ENCODE measurements at places on chromosomes 7 and 10.
A peak's percentile ranks its signal among the peaks of the same experiment; 100 is the strongest.

- DNase-seq = peak; percentile 71
Measured at GRCh38 chr7:142459551-142459963, 201.7 kb upstream of the PRSS58 start.

DNA sequence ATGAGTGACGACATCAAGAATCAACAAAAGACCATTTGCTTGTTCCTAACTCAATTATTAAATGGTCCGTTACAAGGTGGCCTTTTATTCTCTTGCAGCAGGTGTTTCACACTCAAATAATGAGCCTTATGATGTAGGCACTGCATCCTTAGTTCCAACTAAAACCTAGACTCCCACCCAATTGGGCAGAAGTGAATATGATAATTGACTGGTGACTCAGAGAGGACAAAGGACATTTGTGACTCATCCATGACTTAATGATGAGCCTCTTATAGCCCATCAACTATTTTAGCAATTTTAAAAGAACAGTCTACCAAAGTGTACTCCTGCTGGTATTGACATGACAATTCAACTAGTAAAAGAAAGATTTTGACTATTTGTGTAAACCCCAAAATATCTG is 1027.8 kb upstream of the PHF14 start:
- no peak for DNase-seq

DNA sequence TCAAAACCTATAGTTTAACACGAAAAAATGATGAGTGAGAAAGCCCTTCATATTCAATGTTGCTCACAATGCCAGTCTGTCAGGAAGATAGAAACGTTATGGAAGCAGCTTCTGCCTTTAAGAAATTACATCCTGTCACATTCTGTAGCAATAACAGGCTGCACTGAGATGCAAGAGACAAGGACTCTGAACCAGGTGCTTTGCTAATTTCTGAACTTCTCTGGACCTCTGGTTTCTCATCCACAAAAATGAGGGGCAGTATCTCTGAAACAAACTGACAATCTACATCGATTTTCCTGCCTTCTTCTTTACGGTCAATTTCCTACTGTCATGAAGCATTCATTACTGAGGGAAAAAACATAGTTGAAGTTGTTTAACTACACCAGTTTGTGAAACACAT is 234.0 kb downstream of the SNX13 start:
- DNase-seq = no peak

DNA sequence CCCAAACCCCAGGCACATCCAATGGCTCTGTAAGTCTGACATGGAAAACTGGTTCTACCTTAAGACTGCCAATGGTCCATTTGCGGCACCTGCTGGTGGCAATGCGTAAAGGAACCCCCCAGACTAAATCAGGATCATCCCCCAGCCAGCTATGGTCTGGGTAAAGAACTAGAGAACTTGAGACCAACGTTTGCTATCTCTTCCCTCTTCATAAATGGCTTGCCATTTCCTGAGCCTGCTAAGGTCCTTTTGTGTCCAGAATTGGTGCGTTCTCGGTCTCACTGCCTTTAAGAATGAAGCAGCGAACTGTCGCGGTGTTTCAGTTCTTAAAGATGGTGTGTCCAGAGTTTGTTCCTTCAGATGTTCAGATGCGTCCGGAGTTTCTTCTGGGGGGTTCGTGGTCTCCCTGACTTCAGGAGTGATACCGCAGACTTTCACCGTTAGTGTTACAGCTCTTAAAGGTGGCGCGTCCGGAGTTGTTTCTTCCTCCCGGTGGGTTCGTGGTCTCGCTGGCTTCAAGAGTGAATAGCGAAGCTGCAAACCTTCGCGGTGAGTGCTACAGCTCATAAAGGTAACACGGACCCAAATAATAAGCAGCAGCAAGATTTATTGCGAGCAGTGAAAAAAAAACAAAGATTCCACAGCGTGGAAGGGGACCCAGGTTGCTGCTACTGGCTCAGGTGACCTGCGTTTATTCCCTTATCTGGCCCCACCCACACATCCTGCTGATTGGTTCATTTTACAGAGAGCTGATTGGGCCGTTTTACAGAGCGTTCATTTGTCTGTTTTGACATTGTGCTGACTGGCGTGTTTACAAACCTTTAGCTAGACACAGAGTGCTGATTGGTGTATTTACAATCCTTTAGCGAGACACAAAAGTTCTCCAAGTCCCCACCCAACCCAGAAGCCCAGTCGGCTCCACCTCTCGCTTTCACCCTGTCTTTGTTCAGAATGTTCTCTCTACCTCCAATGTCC is 95.4 kb downstream of the ELMO1 start:
- peak; percentile 10 for DNase-seq

- DNase-seq = no peak
Measured at GRCh38 chr7:78601728-78602127, 803.2 kb downstream of the PHTF2 start.

DNA sequence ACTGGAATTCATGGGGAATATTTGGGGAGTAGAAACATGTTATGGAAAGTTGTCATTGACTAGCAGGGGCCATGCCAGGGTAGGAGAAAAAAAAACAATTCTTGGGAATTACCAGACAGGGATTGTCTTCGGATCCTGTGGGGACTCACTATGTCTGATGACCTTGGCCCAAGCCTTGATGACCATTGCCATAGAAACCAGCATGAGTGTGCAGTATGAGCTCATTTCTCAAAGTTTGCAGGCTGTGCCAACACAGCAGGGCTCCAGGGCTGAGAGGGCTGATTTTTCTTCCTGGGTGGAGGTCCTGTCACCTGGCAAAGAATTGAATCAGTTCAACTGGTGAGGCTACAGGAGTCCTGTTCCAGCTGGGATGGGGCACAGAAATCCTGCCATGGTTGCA is 198.3 kb downstream of the ADRA2A start:
- no peak for DNase-seq

- no peak for DNase-seq
Measured at GRCh38 chr7:111770116-111770515, 207.8 kb upstream of the IMMP2L start.

- DNase-seq = peak; percentile 25
Measured at GRCh38 chr10:69124563-69125268, 738 bp downstream of the VPS26A start.

DNA sequence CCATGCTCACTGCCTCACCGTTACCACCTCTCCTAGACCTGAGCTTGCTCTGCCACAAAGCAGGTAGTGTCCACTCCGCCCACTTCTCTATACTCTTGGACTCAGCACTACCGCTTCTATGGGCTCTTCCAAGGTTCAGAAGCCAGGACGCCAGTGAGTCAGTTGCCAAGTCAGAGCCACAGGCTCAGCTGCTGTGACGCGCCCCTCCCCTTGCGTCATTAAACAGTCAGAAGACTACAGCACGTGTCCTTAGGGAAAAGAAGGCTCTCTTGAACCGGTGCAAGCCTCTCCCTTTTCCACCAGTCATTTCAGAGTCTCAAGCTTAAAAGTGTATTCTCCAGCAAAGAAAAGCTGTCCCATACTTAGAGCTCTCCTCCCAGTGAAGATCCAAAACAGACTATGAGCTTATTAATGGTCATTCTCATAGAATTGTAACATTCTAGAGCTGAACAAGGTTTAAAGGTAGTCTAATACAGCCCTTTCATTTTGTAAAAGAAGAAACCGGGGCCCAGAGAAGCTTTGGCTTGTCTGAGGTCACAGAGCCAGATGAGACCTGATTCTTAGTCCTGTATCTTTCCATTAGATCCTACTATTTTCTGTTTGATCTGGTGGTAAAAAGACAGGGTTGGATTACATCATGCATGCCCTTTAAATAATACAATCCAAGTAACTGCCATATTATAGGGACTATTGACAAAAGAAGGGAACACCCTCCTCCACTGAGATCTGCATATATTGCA is 40.9 kb upstream of the MET start:
- DNase-seq = peak; percentile 56

- peak; percentile 32 for DNase-seq
Measured at GRCh38 chr10:92241158-92241500, 49.7 kb downstream of the CPEB3 start.

DNA sequence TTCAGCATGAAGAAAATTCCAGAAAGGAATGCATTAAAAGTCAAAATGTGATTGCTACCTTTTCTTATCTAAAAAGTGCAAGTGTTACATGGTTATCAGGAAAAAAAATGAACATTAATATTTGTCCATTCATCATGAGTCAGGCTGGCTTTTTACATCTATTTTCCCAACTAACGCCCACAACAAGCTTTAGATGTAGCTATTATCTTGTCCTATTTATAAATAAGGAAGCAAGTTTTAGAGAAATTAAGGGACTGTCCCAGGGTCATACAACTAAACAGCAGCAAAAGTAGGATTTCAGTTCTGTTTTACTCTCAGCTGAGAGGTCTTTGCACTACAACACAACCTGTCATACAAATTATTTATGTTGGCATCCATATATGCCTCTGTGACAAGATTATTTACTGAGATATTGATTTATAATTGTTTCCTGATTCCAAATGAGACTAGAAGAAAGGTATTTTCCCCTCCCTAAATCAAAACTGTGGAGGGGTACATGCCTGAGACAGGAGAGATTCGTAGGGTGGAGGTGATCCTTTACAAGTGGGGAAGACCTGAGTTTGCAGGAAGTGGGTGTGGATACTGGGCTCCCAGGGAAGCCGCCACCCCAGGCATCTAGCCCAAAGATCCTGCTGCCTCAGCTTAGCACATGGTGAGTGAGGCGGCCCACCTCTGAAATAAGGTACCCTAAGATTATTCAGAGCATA is 57.2 kb upstream of the ARID5B start:
- DNase-seq = no peak

GRCh38 chr10:90171014-90171722 is 469.8 kb downstream of the KIF20B start:
- DNase-seq = no peak

GRCh38 chr7:20542594-20542993 is 72.9 kb upstream of the ABCB5 start:
- DNase-seq = no peak

GRCh38 chr7:147044941-147045340 is 928.3 kb downstream of the CNTNAP2 start:
- DNase-seq = no peak

DNA sequence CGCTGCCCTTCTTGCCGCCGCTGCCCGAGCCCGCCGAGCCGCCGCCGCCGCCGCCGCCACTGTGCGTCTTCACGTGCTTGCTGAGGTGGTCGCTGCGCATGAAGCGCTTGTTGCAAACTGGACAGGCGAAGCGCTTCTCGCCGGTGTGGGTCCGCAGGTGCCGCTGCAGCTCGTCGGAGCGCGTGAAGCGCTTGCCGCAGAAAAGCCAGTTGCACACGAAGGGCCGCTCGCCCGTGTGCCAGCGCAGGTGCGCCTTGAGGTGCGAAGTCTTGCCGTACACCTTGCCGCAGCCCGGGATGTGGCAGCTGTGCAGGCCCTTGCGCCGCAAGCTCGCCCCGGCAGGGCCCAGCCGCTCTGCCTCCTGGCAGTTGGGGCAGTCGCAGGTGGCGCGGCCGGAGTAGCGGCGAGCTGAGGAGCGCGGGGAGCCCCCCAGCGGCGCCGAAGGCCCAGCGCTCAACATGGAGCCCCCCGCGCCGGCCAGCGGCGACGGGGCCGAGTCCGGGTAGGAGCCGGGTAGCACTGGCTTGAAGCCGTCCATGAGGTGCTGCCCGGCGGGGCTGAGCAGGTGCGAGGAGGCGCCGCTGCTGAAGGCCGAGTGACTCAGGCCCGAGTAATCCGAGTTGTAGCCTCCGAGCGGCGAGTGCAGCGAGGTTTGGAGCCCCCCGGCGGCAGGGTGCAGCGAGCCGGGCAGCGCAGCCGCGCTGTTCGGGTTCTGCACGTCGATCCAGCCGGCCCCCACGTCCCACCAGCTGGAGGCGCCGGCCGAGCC is 2.1 kb downstream of the SP8 start:
- DNase-seq = peak; percentile 65

DNA sequence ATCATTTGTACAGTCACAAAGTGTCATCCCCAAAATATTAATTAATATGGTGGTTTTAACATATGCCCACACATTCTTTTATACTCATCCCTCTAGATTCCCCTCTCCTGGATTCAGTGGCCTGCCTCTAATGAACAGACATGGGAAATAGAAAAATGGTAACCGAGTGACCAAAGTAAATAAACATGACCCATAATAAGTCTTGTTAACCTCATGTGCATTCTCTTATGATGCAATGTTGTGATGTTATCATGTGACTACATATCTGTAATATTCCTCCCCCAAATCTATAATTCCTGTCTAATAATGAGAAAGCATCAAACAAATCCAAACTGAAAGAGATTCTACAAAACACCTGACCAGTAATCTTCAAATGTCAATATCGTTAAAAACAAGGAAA is 164.5 kb upstream of the PRSS1 start:
- DNase-seq = no peak

GRCh38 chr10:36280890-36281499 is 638.9 kb upstream of the FZD8 start:
- no peak for DNase-seq

DNA sequence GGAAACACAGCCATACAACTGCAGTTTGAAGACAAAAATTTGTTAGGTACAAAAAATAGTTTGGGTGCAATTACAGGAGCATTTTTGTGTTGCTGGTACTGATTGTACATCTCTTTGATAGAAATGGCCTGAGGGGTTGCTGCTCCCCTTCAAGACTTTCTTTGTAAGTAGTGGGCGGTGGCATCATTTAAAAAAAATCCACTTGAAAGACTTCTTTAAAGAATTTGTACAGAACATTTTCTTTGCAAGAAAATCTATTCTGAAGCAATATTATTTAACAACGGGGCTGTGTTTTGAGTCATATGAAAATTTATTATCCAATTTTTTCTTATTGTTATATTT is 144.1 kb upstream of the CAV2 start:
- no peak for DNase-seq

DNA sequence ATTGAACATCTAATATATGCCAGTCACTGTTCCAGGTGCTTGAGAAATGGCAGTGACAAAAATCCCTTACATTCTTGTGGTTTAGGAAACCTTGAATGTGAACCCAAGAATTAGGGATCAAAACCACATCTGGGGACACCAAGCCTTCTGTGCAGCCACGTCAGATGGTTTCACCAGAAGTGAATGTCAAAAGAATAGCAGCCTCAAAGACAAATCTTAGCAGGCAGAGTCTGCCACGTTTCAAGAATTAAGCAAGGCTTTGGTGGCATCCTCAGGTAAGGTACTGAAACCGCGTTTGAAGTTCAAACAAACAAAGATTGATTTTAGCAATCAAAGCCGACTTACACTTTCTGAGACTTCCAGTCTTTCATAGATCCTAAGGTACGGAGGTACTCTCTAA is 225.5 kb upstream of the GNAI1 start:
- DNase-seq = no peak

- no peak for DNase-seq
Measured at GRCh38 chr7:46244757-46245156, 323.7 kb upstream of the IGFBP3 start.

- DNase-seq = no peak
Measured at GRCh38 chr10:52674474-52674873, 98.1 kb downstream of the MBL2 start.

GRCh38 chr10:101896225-101896877 is 52.8 kb upstream of the KCNIP2 start:
- DNase-seq = no peak
